ENCODE measurements at places on chromosomes 3 and 15.

GRCh38 chr3:43102773-43103480 lies 3.0 kb downstream of the POMGNT2 start:
- H3K36me3 ChIP-seq = no peaks in the 10 kb centered on the region
- H3K4me1 ChIP-seq = no peaks in the 10 kb centered on the region
- H3K27me3 ChIP-seq = peaks cover 2% of the 10 kb centered on the region
- DNase-seq = no peak
- no peak overlapping the region for H3K4me3 ChIP-seq

DNA sequence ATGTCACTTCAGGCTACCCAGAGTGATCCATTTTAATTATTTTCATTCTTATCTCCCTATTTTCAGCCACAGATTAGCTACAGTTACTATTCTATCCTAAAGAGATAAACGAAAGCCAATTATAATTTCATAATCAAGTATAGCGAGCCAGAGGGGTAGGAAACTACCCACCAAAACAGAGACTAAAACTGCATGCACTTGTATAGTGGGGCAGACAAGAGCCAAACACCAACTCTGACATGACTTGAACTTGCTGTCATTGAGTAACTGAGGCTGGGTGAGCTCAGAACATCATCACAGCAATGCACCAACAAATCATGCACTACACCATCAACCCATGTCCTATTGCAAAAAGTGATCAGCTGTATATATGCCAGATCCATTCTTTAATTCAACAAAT lies 64.8 kb downstream of the FBN1 start:
- no peak overlapping the region for H3K4me3 ChIP-seq
- H3K27me3 ChIP-seq = no peaks in the 10 kb centered on the region
- DNase-seq = no peak

- H3K36me3 ChIP-seq = no peaks in the 10 kb centered on the region
- H3K4me1 ChIP-seq = peaks cover 92% of the 10 kb centered on the region
- DNase-seq = no peak
- peak overlapping the region; percentile 42 for H3K4me3 ChIP-seq
- no peaks in the 10 kb centered on the region for H3K27me3 ChIP-seq
- peak overlapping the region; percentile 100 for H3K27ac ChIP-seq
Observed at GRCh38 chr15:40100947-40101905, 7.5 kb downstream of the BMF start.

- no peaks in the 10 kb centered on the region for H3K36me3 ChIP-seq
- no peaks in the 10 kb centered on the region for H3K4me1 ChIP-seq
- no peaks in the 10 kb centered on the region for H3K27me3 ChIP-seq
- no peak for DNase-seq
Observed at GRCh38 chr3:2910997-2911396, 199.2 kb downstream of the IL5RA start.

DNA sequence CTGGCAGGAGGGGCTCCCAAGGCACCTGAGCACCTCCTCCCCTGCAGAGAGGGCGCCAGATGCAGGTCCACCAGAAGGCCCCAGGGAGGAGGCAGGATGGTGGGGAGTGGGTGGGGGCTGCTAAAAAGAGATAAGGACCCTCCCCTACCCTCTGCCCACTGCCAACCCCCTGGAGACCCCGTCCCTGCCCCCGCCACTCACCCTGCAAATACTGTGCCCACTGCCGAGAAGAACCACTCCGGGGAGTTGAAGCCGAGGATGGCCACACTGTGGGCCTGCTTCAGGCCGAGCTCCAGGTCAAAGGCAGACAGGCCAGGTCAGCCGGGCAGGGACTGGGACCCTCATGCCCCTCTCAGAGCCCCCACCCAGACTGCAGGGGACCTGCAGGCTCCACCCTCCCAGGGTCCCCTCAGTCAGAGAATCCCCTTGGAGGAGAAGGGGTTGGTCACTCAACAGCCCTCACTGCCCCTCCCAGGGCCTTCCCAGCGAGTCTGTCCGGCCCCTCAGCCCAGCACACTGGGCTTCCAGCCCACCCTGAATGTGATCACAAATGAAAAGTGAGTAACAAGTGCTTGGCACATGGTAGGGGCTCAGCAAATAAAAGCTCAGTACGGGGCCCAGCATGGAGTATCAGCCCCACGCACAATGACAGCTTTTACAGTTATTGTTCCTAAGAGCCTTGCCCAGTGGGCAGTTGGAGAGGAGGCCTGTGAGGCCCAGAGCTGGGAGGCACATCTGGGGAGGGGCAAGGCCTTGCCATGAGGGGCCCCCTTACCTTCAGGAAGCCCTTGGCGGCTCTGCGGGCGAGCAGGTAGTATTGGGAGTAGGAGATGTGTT lies 40.4 kb downstream of the ACSBG1 start:
- no peak overlapping the region for H3K4me3 ChIP-seq
- no peaks in the 10 kb centered on the region for H3K27me3 ChIP-seq
- DNase-seq = no peak
- H3K4me1 ChIP-seq = no peaks in the 10 kb centered on the region
- H3K36me3 ChIP-seq = no peaks in the 10 kb centered on the region

GRCh38 chr3:125200731-125201139 lies 11.8 kb downstream of the SLC12A8 start:
- peak; percentile 85 for DNase-seq
- peak overlapping the region; percentile 51 for H3K4me3 ChIP-seq
- no peaks in the 10 kb centered on the region for H3K36me3 ChIP-seq
- H3K4me1 ChIP-seq = peaks cover 17% of the 10 kb centered on the region
- peak overlapping the region; percentile 83 for H3K27ac ChIP-seq
- H3K27me3 ChIP-seq = no peaks in the 10 kb centered on the region

DNA sequence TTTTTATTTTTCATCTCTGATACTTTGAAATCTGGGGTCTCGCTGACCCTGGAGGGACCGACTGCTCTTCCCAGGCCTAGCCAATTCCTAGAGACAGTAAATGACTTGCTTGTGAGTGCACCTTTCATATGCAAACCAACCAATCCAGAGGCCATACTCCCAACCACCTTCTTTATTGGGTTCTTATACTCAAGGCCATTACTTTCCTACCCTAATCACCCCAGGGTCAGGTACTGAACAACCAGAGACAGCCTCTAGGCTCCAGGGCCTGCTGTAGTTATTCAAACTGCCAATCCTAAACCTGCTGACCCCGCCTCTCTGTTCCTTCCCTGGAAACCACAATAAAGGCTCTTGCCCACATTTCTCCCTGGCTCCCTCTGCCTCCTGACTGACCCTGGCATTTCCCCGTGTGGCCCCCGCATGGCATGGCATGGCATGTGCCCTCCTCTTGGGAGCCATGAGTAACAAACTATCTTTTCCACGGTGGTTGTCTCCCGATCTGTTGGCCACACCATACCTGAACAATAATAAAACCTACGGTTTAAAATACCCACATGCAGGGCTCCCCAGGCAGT lies 42.9 kb downstream of the ADCY5 start:
- H3K4me3 ChIP-seq = no peak overlapping the region
- no peaks in the 10 kb centered on the region for H3K4me1 ChIP-seq
- no peak overlapping the region for H3K27ac ChIP-seq
- peaks cover 3% of the 10 kb centered on the region for H3K27me3 ChIP-seq
- H3K36me3 ChIP-seq = no peaks in the 10 kb centered on the region

Measured in GM12878 (cell line).